ENCODE measurements at places on chromosomes 5 and 9.

DNA sequence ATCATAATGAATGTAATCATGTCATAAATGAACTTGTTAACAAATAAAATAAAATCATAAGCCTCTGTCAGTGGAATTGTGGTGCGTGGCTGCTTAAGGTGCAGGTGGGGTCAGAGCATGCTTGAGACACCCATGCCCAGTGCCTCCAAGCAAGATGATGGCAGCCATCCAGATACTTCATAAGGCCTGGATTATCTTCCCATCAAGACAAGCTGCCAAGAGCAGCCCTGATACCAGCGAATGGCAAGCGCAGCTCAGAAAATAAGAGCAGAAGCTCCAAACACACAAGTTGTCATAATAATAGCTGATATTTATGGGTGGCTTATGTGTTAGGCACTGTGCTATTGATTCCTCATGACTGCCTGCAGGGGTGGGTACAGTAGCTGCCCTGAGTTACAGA, 21.8 kb upstream of the LMX1B start:
- DNase-seq: no peak

DNA sequence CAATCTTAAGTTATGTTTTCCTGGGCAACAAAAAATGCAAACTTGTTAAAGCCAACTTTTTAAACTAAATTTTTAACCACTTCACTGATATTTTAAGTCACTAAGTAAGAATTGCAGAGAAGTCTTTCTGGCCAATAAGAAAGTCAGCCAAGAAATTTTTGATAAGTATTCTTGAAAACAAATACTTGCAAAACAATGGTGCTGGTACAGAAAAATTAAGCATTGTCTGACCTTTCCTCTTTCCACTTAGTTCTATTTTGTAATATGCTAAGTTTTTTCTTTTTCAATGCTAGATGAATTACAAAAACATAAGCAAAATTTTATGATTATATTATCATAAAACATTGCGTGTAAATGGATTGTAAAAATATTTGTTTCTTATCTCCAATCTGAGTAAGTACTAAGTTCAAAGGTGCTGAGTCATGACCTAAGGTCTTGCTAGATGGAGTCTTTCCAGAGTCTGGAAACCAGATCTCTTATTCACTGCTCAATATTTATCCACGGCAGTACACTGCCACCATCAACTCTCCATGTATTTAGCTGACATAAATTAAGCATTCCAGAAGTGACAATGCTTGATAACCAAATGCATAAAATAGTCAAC, 139.7 kb downstream of the MEF2C start:
- DNase-seq: peak; percentile 3

GRCh38 chr9:134932171-134932570, 14.5 kb upstream of the FCN1 start:
- no peak for DNase-seq

GRCh38 chr5:107203243-107203642, 467.5 kb downstream of the EFNA5 start:
- DNase-seq: no peak

- no peak for DNase-seq
Observed at GRCh38 chr9:73896061-73896460, 601.1 kb upstream of the RORB start.

DNA sequence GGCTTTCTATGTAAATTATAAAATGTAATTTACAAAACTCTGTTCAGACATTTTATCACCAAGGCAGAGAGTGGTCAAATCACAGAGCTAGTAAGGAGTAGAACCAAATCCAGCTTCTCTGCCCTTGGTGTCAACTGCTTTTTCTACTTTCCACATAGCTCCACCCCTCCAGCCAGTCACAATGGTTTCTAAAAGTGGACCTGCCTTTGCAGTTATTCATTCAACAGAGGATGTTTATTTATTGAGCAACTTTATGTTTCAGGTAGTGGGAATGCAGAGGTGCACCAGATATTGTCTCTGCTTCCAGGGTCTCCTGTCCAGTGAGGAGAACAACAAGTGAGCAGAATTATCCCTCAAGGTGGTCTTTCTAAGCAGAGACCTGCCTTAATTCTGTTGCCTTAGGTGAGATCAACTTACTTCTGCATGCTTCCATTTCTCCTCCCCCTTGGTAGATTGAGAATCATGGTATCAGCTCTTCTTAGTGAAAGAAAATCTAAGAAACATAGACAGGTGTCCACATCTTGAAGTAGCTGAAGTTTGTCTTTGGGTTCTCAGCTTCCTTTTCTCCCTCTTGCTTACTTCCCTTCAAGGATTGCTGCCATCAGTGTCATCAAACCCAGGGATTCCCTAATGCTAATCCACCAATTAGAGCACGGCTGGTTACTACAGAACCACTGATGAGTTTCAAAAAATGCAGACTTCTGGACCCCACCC, 17.2 kb upstream of the PDCD1LG2 start:
- DNase-seq: no peak

DNA sequence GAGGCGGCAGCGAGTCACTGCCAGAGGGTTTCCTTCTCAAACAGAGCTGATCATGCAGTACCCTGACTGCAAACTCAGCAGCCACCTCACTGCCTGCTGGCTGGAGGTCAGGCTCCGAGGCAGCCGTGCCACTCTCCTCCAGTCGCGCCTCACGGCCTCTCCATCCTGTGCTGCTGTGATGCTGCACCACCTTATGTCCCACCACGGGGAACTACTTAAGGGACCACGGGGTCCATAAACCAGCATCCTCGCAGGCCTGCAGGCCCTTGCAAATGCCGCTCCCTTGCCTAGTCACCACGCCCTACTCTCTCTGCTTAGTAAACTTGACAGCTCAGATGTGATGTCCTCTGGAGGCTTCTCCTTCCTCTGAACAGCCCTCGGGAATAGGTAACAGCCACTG, 99.2 kb downstream of the CRB2 start:
- no peak for DNase-seq

DNA sequence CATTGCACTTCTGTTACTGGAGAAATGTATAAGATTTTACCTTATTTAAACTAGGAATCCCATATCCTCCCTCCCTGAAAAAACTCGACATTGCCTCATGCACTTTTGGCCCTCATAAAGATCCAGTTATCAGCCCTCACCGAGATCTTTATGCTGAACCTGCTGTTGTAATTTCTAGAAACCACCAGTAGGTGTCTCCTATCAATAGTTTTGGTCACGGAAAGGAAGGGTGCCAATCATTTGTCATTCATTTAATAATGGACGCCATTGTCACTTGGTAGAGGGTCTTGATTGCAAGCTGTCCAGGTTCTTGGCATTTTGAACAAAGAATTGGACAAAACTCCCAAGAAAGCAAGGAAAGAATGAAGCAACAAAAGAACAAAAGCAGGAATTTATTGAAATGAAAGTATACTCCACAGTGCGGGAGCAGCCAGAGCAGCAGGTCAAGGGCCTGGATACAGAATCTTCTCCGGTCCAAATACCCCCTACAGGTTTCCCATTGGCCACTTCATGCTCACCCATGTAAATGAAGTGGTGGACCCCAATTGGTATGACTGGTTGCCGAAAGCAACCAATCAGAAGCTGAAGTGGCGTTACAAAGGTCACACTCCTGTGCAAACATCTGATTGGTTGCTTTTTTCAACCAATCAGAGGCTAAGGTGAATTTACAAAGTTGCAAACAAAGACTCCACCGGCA, 524.3 kb downstream of the PSAT1 start:
- DNase-seq: peak; percentile 60

- peak; percentile 55 for DNase-seq
Observed at GRCh38 chr5:115932991-115933390, 29.3 kb upstream of the LVRN start.

DNA sequence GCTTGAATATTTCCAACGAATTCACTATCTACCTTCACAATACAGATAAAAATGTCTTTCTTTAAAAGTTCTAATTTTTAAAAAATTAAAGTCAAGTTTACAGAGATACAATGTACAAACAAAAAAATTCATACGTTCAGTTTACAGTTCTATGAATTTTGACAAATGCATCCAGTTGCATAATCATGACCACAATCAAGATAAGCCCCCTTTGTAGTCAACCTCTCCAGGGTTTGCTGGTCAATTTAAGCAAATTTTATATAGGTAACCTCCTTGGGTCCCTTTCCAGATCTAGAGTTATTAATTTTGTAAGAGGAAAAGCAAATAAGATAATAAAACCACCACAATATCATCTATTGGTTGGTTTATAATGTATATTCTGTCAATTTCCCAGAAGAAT, 76.3 kb downstream of the MRPS27 start:
- no peak for DNase-seq

- DNase-seq: no peak
Observed at GRCh38 chr5:16666883-16667398, 50.1 kb upstream of the RETREG1 start.

- DNase-seq: no peak
Observed at GRCh38 chr5:99129768-99130501, 201.1 kb upstream of the CHD1 start.

DNA sequence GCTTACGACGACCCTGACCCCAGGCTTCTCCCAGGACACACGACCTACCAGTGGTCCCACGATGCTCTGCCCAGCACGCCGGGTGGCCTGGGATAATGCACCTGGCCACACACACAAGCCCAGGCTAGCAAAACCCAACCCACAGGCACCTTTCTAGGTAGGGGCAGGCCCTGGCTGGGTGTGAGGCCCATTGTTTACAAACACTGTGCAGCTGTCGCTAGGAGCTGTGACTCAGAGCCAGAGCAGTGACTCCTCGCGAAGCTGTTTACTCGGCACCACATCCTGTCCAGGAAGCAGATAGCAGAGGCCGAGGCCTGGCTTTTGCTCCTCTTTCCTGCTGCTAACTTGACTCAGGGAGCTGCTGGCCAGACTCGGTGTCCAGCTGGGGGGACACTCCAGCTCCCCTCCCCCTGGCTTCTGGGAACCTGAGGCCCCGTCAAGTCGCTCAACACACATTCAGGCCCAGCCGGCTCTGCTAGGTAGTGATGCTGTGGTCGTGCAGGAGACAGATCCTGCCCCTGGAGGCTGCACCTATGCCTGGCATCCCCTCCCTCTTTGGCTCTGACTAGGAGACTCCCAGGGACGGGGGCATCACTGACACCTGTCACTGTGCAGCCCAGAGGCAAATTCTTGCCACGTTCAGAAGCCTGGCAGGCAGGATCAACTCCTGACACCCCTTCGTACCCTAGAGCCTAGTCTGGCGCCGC, 12.8 kb upstream of the RALGDS start:
- DNase-seq: peak; percentile 95

- no peak for DNase-seq
Observed at GRCh38 chr9:137486545-137487453, 27.7 kb upstream of the NSMF start.

- no peak for DNase-seq
Observed at GRCh38 chr9:19074836-19075235, 25.6 kb downstream of the RRAGA start.

GRCh38 chr9:100669968-100670367, 92.1 kb downstream of the CAVIN4 start:
- no peak for DNase-seq

DNA sequence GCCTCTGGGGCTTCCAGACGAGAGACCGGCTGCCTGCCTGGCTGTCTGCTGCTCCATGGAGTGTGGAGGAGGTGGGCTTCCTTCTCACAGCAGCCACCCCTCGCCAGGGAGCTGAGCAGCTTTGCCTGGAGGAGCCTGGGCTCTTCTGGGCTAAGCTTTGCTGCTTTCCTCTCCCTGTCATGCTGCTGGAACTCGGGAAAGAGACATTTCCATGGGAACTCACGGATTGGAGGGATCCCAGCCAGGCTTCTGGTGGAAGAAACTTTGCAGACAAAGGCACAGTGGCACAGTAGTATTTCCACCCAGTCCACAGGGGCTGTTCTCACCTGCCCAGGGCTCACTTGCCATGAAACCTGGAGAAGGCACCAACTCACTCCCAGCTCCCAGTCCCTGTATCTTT, 5.6 kb upstream of the NTNG2 start:
- no peak for DNase-seq

GRCh38 chr5:168951356-168951755, 349.6 kb downstream of the SLIT3 start:
- DNase-seq: no peak

GRCh38 chr9:93651521-93651950, 75.2 kb downstream of the PHF2 start:
- no peak for DNase-seq

DNA sequence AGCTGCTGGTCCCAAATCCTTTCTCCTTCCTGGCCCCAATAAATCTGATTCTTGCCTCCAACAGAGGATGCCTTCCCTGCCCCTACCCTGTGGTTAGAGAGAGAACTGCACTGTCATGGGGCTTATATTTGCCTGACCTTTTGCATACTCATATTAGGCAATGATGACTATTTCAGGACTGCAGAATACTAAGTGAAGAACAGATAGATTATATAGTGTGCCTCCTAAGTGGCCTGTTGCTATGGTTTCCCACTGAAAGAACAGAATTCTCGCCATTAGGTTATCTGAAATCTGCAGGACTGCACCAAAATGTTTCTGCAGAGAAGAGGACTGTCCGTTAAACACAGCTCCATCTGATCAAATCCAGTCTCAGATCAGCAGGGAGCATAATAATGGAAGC, 87.3 kb upstream of the CCNG1 start:
- DNase-seq: no peak
